ENCODE measurements at places on chromosomes 11 and 22.

DNA sequence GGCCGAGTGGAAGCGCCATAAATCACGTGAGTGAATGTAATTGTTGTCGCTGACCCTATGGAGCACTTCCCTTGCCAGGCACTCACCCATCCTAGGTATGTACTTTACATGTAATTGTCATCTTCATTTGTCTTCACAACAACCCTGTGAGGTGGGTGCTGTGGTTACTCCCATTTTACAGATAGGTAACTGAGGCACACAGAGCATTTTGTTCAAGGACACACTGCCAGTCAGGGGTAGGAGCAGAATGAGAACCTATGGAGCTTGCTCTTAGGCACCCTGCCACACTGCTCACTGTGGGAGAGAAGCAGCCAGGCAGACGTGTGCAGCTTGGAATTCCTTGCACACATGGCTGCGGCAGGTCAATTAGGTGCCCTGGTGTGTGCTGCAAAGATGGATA is 785 bp upstream of the EFCAB6 start:
- no peak for DNase-seq

- DNase-seq, result no peak
These were observed 32.0 kb upstream of the TESMIN start for GRCh38 chr11:68783216-68783821.

- peak; percentile 53 for DNase-seq
These were observed 92.9 kb downstream of the DYNC2H1 start for GRCh38 chr11:103202048-103202651.

GRCh38 chr11:19974886-19975285 is 185.4 kb downstream of the DBX1 start:
- DNase-seq, result no peak

DNA sequence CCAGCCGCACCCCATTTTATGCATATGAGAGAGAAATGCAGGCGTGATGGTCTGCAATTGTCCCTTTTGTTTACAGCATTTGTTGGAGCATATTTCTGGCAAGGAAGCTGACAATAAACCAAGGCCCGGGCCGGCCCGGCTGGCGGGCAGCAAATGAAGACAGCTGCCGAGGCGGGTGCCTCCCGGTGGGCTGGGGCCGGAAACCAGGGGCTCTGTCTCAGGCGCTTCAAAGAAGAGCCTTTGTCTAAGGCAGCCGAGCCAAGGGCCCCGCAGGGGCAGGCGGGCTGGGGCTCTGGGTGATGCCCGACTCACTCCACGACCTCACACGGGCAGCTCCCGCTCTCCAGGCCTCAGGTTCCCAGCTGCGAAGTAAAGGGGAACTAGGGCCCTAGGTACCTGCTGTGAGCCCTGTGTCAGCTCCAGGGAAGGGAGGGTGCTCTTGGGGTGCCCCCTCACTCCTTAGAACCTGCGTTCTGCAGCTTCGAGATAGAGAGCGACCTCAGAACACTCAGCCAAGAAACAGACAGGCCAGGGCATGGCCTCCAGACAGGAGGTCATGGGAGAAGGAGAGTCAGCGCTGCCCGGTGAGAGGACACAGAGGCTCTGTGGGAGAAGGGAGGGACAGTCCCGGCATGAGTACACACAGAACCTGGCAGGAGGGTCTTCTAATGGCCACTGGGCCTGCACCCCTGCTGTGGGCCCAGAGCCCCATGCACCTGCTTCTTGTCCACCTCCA is 2.4 kb downstream of the LINC01488 start:
- DNase-seq, result no peak

DNA sequence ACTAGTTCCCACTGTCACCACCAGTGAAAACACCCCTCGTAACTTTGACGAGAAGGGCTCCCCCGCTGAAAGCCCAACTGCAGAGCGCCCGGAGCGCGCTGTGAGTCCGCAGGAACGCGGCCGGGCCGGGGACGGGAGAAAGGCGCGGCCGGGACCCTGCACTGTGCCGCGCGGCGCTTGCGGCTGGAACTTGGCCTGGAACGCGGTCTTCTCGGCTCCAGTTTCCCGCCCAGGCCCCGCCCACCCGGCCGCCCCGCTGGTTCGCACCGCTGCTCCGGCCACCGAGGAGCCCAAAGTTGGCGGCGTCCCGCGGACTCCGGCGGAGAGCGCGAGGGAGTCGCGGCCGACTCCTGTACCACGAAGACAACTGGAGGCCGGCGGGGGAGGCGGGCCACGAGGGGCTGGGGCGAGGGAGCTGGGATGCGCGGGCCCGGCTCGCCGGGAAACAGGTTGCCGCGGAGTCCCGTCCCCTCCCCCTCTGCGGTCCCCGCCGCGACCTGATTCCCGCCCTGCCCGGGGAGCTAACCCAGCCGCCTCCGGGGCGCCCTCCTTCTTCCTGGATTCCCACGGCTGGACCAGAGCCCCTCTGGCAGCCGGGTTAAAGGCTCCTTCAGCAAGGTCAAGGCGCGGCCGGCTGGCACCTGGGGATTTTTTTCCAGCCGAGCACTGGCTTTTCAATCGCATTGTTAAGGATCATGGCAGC is 3.4 kb downstream of the TENM4 start:
- DNase-seq, result peak; percentile 14

GRCh38 chr11:118643142-118643994 is 36.0 kb downstream of the PHLDB1 start:
- no peak for DNase-seq

DNA sequence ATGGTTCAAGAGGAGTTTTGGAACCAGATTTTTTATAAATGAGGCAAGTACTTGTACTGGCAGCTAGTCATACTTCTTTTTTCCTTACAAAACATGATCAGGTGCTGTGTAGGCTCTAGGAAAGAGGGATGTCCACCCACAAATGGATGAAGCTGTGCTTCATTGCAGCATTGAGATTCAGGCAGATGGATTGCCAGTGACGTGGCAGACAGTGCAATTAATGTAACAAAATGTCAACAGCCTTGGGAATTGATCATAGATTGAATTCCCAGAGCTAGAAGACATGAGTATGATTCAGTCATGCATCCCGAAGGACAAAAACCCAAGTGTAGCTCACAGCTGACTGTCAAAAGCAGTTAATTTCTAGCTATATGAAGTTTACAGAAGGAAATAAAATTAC is 99.2 kb upstream of the RASSF10 start:
- no peak for DNase-seq

DNA sequence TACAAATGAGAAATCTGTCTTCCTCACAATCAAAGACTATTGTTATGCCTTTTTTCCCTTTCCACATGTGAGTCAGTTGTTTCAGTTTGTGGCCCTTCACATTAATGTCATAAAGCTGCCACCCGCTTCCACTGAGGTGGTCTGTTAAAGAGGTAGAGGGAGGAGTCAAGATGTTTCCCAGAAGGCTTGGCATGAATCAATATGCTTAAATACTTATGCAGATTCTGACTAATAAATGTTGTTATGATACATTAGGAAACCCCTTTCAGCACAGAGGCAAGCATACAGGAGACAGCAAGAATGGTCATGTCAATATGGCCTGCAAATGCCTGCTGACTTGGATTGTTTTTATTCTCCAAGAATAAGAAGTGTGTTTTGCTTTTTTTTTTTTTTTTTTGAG is 6.5 kb downstream of the RTN3 start:
- DNase-seq, result no peak

DNA sequence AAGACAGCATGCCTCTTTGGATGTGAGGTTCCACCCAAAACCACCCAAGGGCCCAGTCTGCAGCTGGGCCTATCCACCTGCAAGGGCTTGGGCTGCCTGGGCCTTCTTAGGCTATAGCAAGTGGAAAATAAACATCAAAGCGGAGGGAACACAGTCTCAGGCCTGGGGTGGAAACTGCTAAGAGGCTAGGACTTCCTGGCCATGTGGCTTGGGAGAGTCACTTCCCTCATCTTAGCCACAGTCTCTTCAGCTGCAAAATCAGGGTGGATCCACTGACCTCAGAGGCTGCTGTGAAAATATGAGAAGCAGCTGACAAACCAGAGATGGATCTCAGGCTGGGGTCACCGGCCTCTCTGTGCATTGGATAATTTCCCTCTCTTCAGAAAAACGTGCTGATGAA is 30.6 kb upstream of the TFIP11 start:
- DNase-seq, result no peak

- no peak for DNase-seq
These were observed 35.6 kb downstream of the ETS1 start for GRCh38 chr11:128551611-128552335.

GRCh38 chr11:897253-898142 is 13.1 kb downstream of the CHID1 start:
- no peak for DNase-seq

GRCh38 chr11:31795706-31796498 is 15.2 kb downstream of the PAX6 start:
- DNase-seq, result no peak

DNA sequence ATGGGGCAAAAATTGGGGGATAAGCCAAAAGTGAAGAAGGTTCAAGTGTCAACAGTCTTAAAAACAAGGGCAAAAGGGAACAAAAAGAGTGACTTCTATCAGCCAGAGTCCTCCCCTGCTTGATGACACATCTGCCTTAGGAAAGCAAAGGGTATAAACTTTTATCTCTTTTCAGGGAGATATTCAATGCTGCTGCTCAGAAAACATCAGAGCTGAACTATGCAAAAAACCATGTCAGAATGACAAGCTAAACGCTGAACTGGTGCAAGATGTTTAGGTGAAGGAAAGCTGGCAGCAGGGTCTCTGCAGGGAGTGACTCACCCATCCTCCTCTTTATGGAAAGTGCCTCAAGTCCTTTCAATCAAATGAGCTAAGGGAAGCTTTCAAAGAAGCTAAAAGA is 24.7 kb downstream of the ALG9 start:
- DNase-seq, result peak; percentile 75

- no peak for DNase-seq
These were observed 527.0 kb downstream of the TBC1D22A start for GRCh38 chr22:47289336-47289985.

DNA sequence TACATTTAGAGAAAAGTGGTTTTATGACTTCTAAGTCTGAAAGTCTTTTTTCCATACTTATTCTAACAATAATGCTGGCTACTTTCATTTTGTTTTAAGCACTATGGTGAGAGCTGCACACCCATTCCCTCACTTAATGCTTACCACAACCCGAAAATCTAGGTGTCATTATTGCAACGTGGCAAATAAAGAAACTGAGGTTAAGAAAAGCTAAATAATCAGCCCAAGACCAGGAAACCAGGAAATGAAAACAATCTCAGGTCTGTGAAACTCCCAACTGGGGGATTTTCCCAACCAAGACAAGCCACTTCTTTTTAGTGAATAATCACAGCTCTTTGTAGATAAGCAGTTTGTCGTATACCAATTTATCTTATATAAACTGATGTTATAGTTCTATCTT is 126.3 kb downstream of the SLC1A2 start:
- no peak for DNase-seq

- DNase-seq, result no peak
These were observed 75.4 kb upstream of the WNT7B start for GRCh38 chr22:46052331-46052771.

- DNase-seq, result no peak
These were observed 124.2 kb downstream of the MIAT start for GRCh38 chr22:26781596-26781995.

GRCh38 chr11:69210310-69211035 is 54.7 kb downstream of the SMIM38 start:
- no peak for DNase-seq

DNA sequence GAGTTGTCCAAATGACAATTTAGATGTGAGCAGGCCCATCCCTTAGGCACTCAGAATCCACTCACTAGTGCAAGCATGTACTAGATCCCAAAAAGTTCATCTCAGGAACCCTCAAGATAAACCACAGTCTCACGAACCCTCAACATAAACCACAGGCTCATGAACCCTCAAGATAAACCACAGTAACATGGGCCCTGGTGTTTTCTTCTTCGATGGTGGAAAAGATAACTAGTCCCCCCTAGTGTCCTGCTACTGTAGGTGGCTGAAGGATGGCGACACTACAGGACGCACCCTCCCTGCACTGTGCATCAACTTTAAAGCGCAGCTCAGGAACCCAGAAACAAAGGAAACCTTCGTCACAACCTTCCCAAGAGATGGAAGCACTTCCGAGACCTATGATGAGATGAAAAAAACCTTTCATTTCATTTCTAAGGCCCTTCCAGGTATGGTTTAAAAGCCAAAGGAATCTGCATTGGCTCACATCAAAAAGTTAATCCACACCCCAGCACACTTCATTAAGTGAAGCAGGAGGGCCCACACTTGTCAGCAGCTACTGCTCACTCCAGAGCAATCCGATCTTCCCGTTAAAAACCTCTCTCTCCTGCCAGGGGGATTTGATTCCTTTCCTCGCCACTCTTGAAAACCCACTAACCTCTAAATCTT is 2.4 kb downstream of the LARGE1 start:
- peak; percentile 40 for DNase-seq

- no peak for DNase-seq
These were observed 224.6 kb downstream of the INSC start for GRCh38 chr11:15339302-15339701.

GRCh38 chr11:110431051-110431672 is 1.4 kb downstream of the FDX1 start:
- no peak for DNase-seq

DNA sequence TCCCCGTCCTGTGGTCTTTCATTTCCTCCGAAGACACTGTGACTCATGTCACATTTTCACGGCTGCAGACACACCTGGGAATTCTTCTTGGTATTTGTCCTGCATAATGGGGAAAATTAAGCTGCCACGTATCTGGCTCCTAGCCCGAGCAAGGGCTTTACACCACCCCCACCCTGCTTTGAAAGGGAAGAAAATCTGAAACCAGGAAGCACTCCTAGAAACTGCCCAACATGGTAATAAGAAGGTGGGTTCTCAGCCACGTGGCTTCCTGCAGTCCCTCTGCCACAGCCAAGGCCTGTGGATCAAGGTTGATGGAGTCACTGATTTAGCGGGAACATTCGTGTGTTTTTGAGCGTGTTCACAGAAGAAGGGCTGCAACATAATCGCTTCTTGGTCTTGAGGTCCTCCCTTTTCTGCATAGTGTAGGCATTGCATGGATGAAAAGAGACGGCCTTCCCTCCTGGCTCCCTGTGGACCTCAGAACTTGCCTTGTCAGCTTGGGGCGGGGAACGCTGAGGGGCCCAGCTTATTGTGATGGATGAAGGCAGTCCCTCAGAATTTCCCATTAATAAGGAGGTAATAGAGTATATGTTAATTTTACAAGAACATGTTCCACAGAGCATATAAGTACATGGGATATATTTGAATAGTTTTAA is 292.0 kb downstream of the NTM start:
- DNase-seq, result no peak

GRCh38 chr22:29257751-29258181 is 10.0 kb downstream of the RHBDD3 start:
- DNase-seq, result no peak

DNA sequence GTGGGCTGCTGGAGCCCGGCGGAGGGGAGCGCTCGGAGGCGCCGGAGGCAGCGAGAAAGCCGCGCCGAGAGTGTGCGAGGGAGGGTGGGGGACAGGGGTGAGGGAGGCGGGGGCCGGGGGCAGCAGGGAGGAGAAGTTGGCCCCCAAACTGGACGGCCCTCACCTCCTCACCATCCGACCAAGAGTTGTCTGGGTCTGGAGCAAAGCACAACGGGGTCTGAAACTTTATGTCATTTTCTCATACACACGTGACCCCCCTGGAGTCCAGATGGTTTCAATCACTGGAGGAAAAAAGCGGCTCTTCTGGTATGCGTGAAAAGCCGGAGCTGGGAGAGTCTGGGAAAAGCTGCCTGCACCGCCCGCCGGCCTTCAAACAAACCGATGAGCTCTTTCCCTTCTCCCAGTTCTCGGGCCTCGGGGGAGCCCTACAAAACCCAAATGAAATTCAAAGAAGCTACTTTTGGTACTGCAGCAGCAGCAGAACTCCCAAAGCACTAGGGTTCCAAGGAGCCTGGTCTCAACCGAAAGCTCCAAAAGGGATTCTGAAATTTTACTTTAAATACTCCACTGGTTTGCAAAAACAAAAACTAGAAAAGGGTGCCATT is 39.7 kb upstream of the AKIP1 start:
- peak; percentile 98 for DNase-seq

Data from fibroblast of villous mesenchyme (primary cell).